BJ (cell line): ENCODE measurements at places on chromosomes 1 and 21. TPM values are rescaled to one million over a fixed set of nuclear protein-coding genes. Genes with fewer than 3 reads are reported as not detected.

DNA sequence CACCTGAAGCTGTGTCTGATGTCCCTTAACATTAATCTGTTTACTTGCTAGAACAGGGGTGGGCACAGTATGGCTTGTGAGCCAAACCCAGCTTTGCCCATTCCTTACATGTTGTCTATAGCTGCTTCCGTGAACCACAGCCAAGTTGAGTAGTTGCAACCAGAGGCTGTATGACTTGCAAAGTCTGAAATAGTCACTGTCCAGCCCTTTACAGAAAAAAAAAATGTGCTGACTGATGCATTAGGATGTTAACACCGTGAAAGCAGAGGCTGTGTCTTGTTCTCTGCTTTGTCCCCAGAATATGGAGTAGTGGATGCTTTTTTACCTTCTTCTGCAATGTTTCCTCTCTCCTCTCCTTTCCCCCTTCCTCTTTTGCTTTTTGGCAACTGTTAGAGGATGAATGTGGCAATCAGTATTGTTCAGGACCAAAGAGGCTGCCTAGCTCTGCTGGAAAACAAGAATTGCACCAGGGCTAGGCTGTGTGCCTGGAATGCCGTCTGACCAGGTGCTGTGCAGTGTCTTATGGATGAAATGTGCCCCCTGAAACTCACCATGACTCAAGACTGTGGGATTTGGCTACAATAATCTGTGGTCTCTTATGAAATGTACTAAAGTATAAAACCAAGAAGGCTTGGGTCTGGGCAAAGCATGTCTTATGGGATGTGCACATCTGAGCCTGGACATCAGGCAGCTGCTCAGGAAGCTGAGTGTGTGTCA is 79.6 kb upstream of the GCLM start:
- peak; percentile 48 for DNase-seq

GRCh38 chr1:209342441-209343175 is 240.9 kb upstream of the CAMK1G start:
- DNase-seq, result no peak

DNA sequence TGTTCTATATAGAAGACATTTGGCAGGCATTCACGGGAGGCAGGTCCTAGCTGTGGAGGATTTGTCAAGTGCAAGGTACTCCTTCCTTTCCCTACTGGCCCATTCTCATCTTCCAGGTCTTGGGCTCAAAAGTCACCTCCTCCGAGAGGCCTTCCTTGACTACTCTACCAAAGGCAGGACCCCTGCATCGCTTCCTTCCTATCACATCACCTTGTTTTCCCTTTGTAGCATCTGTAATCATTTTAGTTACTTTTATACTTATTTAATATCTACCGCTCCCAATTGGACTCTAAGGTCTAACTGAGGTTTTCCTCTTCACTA is 296.8 kb upstream of the KAZN start:
- no peak for DNase-seq

Gene TACSTD2
- polyA plus RNA-seq, result 0.16 and 0.18 TPM in 2 replicates

- no peak for DNase-seq
These were observed 812 bp upstream of the ARF1 start for GRCh38 chr1:228081578-228082213.

Gene GBP6
- polyA plus RNA-seq, result not detected in 2 replicates

- DNase-seq, result no peak
These were observed 15.5 kb upstream of the MAP3K7CL start for GRCh38 chr21:29114765-29115500.

Gene AQP10
- polyA plus RNA-seq, result not detected in 2 replicates

GRCh38 chr1:64917328-64917861 is 49.0 kb downstream of the JAK1 start:
- DNase-seq, result peak; percentile 97

DNA sequence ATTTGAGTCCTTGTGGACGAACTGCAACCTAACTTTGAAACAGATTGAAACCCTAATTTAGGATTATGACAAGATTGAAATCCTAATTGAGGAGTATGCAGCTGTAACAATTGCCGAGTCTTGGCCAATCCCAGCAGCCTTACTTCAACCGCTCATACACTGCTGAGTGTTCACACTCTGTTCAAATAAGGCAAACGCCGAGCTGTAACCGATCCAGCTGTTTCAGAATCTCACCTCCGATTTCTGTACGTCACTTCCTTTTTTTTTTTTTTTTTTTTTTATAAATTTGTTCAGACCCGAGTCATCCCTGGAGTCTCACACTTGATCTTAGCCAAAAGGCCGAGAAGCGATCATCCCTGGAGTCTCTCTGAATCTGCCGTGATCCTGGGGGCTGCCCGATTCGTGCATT is 22.3 kb upstream of the ATP5PO start:
- no peak for DNase-seq
